ENCODE measurements at places on chromosomes 12 and 14.

DNA sequence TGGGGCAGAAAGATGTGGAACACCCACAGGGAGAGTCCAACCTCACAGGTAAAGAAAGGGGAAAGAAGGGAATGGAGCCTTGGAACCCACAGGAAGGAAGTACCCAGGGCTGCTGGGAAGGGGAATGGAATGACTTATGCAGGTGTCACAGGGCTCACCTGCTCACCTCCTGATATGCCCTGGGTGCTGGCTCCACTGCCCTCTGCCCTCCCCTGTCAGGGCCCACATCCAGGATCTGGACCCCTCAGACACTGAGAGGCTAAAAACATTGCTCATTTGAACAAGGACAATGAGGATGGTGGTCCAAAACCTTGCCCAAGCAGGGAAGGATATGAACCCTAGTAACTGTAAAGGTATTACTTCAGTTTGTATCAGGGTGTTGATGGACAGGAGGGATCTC is 19.3 kb downstream of the ZBTB39 start:
- DNase-seq, result no peak

- no peak for DNase-seq
Observed at GRCh38 chr12:109308534-109309380, at the start of gene FOXN4. TSS of gene FOXN4 (minus strand) at chr12:109309284. CDS start at chr12:109308321, 963 bp downstream.

- no peak for DNase-seq
Observed at GRCh38 chr14:99512571-99513182, 31.5 kb downstream of the CCNK start.

- no peak for DNase-seq
Observed at GRCh38 chr14:96727073-96727472, 70.1 kb upstream of the VRK1 start.

DNA sequence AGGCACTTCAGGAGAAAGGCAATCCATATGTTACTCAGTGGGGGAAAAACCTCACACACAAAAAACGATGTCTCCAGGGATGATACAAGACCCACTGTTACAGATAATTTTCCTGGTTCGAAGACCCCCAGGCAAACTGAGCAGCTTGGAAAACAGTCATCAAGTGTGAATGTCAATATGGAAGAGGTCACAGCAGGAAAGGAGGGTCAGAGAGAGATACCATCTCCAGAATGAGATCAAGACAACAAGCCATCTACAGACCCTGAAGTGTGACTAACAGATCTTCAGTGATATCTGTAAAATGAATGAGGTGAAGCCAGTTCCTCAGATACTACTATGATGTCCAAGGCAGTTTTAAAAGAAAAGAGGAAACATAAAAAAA is 28.6 kb downstream of the GNS start:
- DNase-seq, result no peak

- DNase-seq, result no peak
Observed at GRCh38 chr12:79991586-79991985, 56.7 kb upstream of the PPP1R12A start.

DNA sequence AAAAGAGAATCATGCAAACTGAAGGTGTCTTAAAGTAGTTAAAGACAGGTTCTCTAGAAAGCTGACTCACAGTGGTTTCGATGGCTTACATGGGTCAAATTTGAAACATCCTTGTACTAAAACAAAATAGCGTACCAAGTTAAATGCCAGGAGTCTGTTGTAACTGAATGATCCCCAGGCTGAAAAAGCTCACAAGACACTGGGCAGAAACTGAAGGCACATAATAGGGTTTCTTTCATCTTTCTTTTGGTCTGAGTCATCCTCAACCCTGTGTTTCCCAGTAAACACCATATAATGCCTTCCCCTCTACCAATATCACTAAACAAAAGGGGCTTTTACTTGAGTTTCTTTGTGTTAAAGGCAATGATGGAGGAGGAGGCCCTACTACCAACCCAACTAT is 12.8 kb downstream of the ZFYVE1 start:
- DNase-seq, result no peak

- peak; percentile 38 for DNase-seq
Observed at GRCh38 chr14:106308839-106309389, 782.5 kb downstream of the TMEM121 start.
